SK-N-DZ (cell line): ENCODE measurements at places on chromosomes 7 and 10.

DNA sequence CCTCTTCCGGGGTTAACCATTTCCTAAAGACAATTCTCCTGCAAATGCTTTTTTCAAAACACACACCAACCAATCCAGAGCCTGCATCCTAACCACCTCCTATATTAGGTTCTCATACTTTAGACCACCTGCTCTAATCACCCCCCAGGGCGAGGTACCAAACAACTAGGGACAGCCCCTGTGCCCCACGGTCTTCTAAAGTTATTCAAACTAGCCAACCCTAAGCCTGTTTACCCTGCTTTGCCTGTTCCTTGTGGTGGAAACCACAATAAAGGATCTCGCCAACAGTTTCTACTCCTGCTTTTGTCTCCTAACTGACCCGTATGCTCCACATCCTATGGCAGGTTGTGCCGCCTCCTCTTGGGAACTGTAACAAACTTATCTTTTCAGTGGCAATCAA lies 21.1 kb downstream of the SP4 start:
- DNase-seq: no peak

- no peak for DNase-seq
Observed at GRCh38 chr10:112333452-112333851, 40.5 kb upstream of the ACSL5 start.

DNA sequence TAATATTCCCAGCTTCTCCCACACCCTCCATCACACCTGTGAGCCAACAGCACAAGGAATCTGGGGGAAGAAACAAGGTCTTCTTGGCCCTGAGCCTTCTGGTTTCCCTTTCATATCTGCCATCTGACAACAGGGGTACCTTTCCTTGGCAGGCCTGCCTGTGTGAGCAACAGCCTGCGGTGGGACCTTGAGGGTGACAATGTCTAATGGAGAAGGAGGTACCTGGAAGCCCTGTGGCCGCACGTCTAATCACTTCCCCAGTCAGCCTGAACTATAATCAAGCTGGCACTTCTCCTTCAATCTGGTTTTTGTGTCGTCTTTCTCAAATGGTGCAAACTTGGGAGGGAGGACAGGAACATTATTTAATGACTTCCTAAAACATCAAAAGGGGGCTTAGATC lies 41.2 kb downstream of the NRCAM start:
- DNase-seq: no peak

DNA sequence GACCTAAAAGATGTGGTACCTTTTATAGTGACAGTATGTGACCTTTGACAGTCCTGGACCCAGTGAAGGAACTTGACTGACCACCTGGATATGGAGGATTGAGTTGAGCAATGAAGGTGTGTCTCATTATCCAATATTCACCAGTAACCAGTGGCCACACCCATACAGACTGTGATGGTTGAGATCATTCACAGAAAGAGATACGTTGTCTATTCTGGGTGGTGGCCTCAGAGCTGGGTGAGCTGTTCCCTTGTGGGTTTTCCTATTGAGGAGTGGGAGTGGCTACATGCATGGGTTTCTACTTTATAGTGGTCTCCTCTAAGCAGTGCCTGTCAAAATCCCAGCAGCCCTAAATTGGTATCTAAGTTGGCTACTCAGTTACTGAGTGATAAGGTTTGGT lies 507.4 kb downstream of the SORCS3 start:
- DNase-seq: no peak

- DNase-seq: peak; percentile 63
Observed at GRCh38 chr7:28408960-28409715, 3.2 kb upstream of the CREB5 start.

DNA sequence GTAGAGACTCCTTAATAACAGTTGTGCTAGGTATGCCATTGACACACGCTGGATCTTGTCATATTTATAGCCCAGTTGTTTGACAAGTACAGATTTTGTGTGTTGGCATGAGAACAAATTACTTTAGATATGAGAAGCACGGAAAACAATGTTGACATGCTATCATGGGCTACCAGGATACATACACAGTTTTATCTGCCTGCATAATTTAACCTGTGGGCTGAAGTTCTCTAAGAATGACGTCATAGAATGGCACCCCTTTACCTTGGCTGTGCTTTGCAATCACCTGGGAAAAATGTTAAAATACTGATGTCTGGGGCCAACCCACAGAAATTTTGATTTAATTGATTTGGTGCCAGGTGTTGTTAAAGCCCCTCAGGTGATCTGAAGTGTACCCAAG lies 2.8 kb downstream of the PLA2G12B start:
- DNase-seq: no peak

DNA sequence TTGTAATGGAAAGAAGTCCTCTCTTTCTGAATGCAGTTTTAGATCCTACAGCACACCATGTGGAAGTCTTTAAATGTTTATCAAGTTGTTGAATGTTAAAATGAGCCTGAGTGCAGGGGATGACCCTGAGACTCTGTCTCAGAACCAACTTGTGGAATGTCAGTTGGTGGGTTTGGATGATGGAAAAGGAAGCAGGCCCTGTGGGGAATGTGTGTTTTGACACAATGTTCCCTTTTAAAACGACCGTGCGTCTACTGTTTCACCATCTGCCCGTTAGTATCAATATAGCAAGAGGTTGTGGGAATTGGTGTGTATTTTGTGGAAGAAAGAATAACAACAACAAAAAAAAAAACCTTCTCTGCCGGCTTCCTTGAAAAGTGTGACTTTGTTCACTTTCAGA lies 8.3 kb downstream of the DYNC1I1 start:
- no peak for DNase-seq

- DNase-seq: no peak
Observed at GRCh38 chr7:26653430-26654399, 210.7 kb downstream of the SKAP2 start.

DNA sequence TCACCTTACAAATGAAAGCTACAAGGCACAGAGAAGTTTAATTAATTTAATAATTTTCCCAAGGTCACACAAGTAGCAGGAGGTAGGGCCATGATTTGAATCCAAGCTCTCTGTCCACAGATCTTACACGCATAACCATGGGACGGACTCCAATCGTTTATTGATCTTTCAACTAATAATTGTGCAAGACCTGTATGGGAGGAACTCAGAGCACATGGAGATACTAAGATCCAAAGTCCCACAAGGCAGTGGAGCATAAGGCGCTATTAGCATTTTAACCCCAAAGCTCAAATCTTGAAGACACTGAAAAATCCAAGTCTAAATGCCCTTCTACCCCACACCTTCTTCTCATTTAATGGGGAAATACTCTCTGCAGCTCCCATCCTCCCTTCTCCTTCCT lies 143.5 kb downstream of the FGFR2 start:
- no peak for DNase-seq

GRCh38 chr7:85471307-85471706 lies 284.5 kb upstream of the SEMA3D start:
- no peak for DNase-seq

GRCh38 chr7:21020667-21021066 lies 234.0 kb upstream of the SP8 start:
- no peak for DNase-seq

DNA sequence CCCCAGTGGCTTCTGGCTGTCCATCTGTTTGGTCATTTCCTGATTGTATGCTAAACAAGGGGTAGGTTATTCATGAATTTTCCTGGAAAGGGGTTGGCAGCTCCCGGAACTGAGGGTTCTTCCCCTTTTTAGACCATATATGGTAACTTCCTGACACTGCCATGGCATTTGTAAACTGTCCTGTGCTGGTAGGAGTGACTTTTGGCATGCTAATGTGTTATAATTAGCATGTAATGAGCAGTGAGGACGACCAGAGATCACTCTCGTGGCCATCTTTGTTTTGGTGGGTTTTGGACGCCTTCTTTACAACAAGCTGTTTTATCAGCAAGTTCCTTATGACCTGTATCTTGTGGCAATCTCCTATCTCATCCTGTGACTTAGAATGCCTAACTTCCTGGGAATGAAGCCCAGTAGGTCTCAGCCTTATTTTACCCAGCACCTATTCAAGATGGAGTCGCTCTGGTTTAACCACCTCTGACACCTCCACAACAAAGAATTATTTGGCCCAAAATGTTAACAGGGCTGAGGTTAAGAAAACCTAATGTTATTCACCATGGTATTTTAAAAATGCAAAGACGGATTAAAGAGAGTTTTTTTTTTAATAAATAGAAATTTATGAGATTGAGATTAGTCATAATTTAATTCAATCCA lies 2.4 kb upstream of the PTN start:
- DNase-seq: no peak

GRCh38 chr10:519716-520401 lies 169.6 kb downstream of the DIP2C start:
- DNase-seq: no peak

- DNase-seq: peak; percentile 86
Observed at GRCh38 chr7:54664235-54665228, 94.5 kb downstream of the SEC61G start.

GRCh38 chr7:105857009-105857952 lies 19.1 kb downstream of the ATXN7L1 start:
- DNase-seq: no peak

- DNase-seq: no peak
Observed at GRCh38 chr10:60944910-60945297, 919 bp upstream of the RHOBTB1 start.

- peak; percentile 53 for DNase-seq
Observed at GRCh38 chr10:62326176-62326575, 48.0 kb upstream of the ZNF365 start.

- DNase-seq: no peak
Observed at GRCh38 chr10:122299423-122300075, 28.5 kb downstream of the BTBD16 start.

GRCh38 chr7:47034180-47034579 lies 547.7 kb downstream of the TNS3 start:
- DNase-seq: no peak

DNA sequence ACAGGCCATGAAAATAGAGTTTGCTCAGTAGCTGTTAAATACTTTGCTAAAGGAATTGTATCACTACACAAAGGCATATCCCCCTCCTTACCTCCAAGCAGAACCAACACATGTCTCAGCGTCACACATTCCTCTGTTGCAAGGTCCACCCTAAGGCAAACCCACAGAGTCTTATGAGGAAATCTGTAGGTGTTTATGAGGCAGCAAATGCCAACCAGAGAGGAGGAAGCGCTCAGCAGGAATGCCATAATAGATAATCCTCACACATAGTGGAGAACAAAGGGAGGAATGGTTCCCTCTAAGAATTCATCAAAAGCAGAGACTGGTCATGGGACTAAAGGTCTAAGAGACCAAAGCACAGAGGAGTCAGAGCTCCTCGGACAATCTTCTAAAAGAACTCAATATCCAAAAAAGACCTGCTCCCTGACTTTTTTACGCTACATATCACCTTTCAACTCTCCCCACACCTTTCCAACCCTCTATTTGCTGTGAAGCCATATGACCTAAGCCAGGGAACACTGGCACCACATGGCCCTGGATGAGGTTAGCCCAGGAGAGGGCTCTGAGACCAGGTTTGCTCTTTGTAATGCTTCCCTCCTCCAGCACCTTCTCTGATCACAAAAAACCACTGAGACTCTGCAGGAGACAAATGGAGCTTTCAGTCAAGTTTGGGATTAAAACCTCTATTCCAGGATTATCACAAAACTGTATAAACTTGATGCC lies 7.3 kb downstream of the SLC25A13 start:
- DNase-seq: no peak

DNA sequence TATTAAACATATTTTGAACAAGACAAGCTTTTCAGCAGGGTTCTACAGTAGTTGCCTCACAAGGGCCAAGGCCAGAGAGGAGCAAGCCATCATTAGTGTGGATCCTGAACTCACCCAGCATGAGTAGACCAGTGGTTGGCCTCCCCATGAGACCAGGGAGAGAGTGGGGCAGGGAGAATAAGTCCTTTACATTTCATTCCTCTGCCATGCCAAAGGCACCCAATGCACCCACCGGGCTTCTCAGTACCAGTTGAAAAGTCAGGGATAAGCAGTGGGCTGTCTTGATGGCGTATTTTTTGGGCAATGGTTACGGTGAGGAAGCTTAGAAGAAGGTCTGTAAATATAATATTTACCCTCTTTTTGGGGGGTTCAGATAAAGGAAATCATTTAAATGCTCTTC lies 16.6 kb downstream of the CRTAC1 start:
- DNase-seq: no peak

- no peak for DNase-seq
Observed at GRCh38 chr7:104240401-104240800, 32.6 kb upstream of the ORC5 start.

- no peak for DNase-seq
Observed at GRCh38 chr7:17444673-17445072, 146.2 kb downstream of the AHR start.

DNA sequence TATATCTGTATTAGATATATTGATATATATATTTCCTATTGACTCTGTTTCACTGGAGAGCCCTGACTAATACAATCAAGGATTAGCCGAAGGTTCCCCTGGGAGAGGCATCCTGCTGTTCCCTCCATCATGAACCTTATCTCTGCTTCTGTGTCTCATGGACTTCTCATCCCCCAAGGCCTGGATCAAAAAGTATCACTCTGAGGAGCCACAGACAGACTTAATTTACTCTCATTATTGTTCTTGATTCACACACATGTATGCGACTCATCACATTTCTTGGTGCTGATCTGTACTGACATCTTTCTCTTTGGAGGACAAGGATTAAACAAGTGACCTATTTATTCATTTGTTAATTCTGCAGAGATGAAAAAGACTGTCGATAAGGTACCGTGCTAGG lies 550.2 kb downstream of the KCNMA1 start:
- peak; percentile 80 for DNase-seq

DNA sequence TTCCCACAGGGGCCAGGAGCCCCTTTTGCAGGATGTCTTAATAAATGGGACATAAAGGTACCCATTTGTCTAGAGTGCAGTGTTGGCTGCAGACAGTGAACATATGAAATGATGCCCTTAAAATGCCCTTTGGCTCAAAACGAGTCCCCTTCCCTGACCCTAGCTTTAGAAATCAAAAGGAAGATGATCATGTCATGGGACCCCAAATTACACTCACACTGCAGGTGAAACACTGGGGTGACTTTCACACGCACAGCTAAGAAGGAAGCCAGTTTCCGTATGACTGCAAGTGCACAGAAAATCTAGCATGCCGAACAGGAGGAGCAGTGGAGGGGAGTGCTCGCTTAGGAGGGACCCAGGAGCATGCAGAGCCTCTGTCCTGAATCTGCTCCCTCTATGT lies 154.5 kb upstream of the KLF14 start:
- DNase-seq: no peak

DNA sequence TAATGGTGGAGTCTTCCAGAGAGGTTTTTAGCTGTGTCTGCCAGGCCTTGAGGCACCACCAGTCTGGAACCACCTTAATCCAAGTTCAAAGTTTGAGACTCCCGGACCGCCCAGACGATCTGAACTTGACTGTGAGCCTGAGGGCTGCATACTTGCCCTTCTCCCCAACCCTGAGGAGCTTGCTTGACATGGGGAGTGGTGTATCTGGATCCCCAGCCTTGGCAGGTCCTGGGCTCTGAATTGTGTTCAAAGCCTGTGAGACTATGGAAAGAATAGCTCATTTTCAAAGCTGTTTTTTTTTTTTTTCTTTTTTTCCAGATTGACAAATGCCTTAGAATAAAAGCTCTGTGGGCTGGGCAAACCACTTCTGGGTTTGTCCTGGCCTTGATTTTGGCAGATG lies 22.3 kb upstream of the CAMK1D start:
- no peak for DNase-seq

GRCh38 chr10:132507409-132507955 lies 30.1 kb upstream of the INPP5A start:
- no peak for DNase-seq

GRCh38 chr10:78806681-78807221 lies 262.0 kb upstream of the ZMIZ1 start:
- DNase-seq: peak; percentile 74

- DNase-seq: no peak
Observed at GRCh38 chr7:92608380-92609322, 18.5 kb upstream of the FAM133B start.
